ENCODE measurements at places on chromosomes 13 and 19.
A peak's percentile ranks its signal among the peaks of the same experiment; 100 is the strongest.

- DNase-seq, result no peak
Measured at GRCh38 chr13:51849145-51850101, 4.4 kb upstream of the TMEM272 start.

GRCh38 chr13:97855570-97856303, 97.7 kb upstream of the IPO5 start:
- DNase-seq, result no peak

DNA sequence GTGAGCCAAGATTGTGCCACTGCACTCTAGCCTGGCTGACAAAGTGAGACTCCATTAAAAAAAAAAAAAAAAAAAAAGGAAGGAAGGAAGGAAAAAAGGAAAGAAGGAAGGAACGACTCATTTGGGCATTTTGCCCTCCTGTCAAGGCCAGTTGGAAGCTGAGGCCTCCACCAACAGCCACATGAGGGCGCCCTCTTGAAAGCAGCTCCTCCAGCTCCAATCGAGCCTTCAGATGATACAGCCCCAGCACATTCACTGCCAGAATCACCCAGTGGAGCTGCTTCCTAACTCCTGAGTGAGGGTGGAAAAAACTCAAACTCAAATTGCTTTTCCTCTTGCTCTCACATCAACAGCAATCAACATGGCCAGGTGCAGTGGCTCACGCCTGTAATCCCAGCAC, 40.9 kb downstream of the GNG7 start:
- no peak for DNase-seq

- no peak for DNase-seq
Measured at GRCh38 chr13:47046706-47047105, 149.9 kb upstream of the HTR2A start.

GRCh38 chr19:42657556-42657955, 62.8 kb upstream of the CEACAM8 start:
- DNase-seq, result no peak

DNA sequence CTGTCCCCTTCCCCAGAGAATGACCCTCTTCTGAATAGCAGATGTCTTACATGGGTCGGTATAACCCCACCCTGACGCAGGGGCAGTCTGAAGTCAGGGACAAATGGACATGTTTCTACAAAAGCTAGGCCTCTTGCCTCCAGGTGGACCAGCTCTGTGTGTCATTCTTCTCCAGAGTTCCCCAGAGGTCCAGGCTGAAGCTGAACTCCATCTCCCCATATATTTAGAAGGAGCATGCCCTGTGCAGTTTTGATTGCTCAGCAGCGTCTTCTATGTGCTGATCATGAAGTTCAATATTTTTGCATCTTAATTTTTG, 8.8 kb upstream of the NALCN start:
- DNase-seq, result no peak

- DNase-seq, result no peak
Measured at GRCh38 chr13:91401920-91402319, 3.5 kb downstream of the GPC5 start.

- no peak for DNase-seq
Measured at GRCh38 chr13:53382008-53382407, 353.4 kb downstream of the OLFM4 start.

DNA sequence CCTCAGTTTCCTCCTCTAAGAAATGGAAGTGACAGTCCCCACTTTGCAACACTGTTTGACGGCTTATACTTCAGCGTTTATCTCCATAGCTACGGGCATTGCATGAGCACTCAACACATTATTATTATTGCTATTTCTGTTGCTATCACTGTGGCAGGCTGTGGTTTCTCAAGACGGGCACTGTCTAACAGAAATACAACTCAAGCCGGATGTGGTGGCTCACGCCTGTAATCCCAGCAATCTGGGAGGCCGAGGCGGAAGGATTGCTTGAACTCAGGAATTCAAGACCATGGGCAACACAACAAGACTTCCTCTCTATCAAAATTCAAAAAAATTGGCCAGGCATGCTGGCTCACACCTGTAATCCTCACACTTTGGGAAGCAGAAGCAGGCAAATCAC, 4.9 kb upstream of the ZSWIM4 start:
- DNase-seq, result peak; percentile 24

- DNase-seq, result no peak
Measured at GRCh38 chr13:36030670-36031331, 100.4 kb downstream of the DCLK1 start.

DNA sequence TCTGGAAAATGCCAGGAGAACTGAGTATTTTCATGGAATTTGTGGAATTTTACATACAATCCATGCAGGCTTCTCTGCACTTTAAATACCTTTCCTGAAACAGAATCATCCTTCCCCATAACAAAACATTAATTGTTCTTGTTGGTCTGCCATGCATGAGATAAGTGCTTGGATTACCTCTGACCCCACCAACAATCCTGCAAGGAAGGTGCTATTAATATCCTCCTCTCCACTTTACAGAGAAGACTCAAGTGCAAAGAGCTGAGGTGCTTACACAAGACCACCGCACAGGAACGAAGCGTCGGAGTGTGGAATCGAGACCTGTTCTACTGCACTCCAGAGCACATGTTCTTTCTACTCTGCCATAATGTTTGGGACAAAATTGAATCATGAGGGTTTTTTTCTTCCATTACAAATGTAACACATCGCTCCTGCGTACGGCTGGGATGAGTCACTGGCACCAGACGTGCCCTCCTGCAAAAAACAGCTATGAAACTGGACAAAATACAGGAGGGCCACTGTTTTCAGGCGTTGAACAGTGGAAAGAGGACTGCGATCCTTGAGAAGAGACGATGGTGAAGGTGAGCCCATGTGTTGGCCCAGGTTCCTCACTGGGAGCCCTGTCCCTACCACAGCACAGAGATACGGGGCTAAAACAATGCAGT, 12.9 kb upstream of the LRRC4B start:
- DNase-seq, result no peak

DNA sequence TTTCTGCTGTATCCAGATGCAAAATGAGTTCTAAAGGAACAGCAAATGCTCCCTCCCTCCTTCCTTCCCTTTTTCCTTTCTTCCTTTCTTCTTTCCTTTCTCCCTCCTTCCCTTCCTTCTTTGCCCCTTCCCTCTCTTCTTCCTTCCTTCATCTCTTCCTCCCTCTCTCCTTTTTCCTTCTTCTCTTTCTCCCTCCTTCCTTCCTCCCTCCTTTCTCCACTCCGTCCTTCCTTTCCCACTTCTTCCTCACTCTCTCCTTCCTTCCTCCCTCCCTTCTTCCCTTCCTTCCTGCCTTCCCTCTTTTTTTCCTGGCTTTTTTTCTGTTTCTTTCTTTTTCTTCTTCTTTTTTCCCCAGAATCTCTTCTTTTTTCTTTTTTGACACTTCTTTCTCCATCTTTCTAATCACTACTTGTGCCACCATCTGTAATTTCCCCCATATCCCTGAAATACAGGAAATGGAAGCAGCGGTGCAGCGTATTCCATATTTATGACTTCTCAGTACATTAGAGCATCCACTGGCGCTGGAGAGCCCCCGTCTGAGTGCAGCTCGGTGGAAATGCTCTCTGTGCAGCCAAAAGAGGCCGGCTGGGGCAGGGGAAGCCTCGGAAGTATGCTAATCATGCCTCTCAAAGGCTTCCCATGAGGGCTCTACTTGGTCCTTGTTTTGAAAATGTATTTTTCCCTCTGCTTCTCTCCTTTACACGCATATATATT, 275.6 kb downstream of the TSHZ3 start:
- no peak for DNase-seq

DNA sequence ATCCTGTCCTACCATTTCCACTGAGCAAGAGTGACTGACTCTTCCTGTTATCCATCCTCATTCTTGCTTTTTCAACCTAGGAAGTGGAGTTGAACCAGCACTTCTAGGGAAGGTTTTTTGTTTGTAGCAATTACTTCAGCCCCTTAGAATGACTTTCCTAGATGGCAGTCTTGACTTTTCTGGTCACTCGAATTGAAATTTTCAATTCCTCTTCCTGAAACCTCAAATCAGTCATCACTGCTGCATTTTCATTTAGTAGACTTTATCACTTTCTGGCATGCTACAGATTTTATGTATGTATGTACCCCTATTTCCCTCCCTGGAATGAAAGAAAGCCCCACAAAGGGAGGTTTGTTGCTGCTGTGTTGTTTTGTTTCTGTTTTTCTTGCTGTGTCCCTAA, 915.9 kb downstream of the PCDH17 start:
- DNase-seq, result no peak

Measured in stimulated activated CD8-positive, alpha-beta memory T cell treated with anti-CD3 and anti-CD28 coated beads, Interleukin-4, amount 100 ng/mL, for 1 hour (primary cell).